Keratinocyte (primary cell): ENCODE measurements at places on chromosomes 2 and 18.

GRCh38 chr18:23088310-23088709, 47.0 kb upstream of the CABLES1 start:
- DNase-seq = no peak

DNA sequence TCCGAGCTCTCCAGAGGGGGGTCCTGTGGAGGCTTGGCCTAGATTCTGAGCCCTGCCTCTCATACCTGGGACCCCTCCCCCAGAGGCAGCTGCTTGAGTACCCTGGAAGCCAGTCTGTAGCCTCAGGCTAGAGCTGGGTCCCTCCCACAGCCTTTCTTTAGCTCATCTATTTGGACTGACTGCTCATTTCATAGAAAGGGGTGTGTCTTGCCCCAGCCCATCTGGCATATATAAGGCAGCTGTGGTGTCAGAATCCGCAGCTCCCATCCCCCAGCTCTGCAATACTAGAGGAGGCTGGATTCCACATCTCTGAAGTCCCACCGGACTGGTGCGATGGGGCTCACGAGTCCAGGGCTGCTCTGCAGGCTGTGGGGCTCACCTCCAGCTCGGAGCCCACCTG, 26.1 kb downstream of the MPHOSPH10 start:
- no peak for DNase-seq

GRCh38 chr18:76495435-76496193, 572 bp upstream of the ZNF516 start:
- no peak for DNase-seq

DNA sequence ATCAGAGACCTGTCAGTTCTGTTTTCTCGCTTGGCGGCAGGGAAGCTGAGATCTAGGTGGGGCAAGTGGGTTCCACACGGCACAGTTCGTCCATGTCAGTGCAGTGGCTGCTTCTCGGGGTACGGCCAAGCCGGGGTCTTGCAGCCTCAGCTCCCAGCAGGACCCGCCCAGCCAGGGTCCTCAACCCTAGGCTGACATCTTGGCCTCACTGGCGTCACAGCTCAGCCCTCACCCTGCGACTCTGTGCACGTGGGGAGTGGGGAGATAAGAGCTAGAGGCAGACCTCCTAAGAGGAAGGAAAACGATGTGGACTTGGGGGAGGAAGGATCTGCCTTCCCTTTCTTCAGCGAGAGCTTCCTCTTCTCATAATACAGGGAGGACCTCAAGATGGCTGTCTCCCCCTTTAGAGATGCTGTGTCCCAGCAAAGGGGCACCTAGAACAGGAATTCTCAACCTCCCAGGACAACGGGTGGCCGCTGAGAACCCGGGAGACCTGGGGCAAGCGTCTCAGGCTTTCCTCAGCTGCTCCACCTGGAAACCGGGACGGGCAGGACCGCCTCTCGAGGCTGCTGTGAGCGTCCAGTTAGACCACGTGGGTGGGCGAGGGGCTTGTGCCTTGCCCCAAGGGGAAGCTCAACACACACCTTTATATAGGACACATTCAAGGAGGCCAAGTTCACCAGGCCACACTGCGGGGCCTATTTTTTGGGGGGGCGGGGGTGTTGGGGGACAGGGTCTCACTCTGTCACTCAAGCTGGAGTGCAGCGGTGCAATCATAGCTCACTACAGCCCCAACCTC, 23.5 kb upstream of the KLF11 start:
- no peak for DNase-seq
